Colonic mucosa (tissue), 4 donors: ENCODE measurements at places on chromosomes 1 and 21. TPM values are rescaled to one million over a fixed set of nuclear protein-coding genes. Genes with fewer than 3 reads are reported as not detected.

DNA sequence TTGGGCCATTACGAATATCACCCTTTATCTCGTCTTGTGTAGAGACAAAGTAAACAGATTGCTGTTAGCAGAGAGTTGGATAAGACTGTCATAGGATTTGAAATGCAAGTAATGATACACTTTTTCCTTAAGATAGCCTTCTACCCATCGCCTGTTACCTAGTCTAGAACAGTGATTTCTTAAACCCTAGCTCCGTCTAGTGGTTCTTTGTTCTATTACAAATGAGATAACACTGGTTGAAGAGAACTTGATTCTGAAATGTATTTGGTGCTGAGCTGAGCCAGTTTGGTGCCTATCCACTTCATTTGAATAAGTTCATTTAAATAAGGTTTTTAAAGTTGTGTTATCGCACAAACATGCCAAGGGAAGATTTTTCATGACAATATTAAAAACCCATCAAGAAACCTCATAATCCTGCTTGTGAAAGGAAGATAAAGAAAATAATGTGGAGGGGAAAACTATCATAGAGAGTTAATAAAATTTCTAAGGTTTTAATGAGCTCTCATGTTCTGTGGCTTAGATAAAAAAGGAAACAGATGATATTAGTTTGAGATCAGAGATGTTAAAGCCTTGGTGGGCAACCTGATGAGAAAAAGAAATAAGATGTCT lies 1.5 kb upstream of the KCNH1 start:
- H3K4me1 ChIP-seq = peaks cover 4% of the 10 kb centered on the region
- no peak overlapping the region for H3K4me3 ChIP-seq
- no peaks in the 10 kb centered on the region for H3K36me3 ChIP-seq
- no peak overlapping the region for H3K27ac ChIP-seq
- DNase-seq = no peak

GRCh38 chr1:45275054-45275453 lies 51.6 kb upstream of the HPDL start:
- no peak overlapping the region for H3K4me3 ChIP-seq
- H3K36me3 ChIP-seq = no peaks in the 10 kb centered on the region
- no peaks in the 10 kb centered on the region for H3K27me3 ChIP-seq
- DNase-seq = no peak

DNA sequence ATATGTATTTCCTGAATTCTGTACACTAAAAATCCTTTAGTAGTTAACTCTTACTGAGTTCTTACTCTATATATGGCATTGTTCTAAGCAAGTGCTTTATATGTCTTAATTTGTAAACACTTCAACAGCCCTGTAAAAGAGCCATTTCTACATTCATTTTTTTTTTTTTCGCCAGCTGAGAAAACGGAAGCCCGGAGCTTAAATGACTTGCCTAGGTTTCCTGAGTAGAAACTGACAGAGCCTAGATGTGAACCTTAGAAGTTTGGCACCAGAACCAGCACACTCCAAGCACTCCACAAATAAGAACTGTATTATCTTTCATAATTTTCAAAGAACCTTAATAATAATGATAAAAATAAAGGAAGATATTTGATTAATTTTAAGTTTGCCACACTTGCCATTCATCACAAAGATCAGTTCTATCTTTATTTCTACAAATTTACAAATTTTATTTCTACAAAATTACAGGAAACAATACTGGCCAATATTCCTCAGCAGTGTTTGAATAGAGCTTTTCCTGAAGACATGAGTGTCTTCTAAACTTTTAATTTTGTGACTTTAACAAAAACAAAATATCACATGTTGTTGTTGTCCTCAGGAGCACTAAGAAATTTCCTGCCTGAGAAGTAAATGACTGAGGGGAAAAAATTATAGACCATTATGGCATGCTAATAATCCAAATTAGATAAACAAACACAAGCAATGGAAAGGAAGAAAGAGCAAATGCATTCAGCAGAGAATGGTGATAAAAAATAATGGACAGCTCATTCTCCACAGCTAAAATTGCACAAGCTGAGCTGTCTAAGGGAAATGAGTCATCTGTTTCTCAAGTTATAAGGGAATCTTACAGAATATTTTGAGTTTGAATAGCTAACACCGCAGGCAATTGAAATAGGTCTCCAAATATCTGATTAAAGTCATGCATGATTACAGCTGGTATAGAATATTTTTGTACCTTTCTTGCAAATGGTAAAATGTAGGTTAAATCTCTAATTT lies 71.2 kb downstream of the DPYD start:
- H3K4me3 ChIP-seq = no peak overlapping the region
- no peaks in the 10 kb centered on the region for H3K4me1 ChIP-seq
- no peaks in the 10 kb centered on the region for H3K36me3 ChIP-seq
- H3K27me3 ChIP-seq = no peaks in the 10 kb centered on the region
- peak overlapping the region; percentile 4 for H3K27ac ChIP-seq

GRCh38 chr1:172255223-172255560 lies 165.3 kb upstream of the C1orf105 start:
- no peak overlapping the region for H3K27ac ChIP-seq
- H3K4me3 ChIP-seq = no peak overlapping the region
- no peaks in the 10 kb centered on the region for H3K36me3 ChIP-seq

DNA sequence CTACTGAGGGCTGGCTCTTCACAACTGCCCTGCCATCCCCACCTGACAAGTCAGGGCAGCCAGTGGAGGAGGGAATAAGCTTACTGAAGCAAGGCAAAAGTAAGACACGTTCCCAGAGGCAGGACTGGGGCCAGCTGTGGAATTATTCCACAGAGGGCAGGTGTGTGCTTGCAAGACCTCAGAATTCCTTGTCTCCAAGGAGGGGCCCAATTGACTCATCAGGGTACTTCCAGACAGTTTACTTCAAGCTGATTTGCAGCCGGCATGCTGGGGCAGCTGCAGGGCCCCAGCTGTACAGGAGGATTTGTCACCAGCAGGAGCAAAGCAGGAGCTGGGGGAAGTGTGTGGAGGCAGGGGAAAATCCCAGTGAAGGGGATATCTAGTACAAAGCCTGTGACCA lies 167.5 kb upstream of the CAMK1G start:
- H3K27me3 ChIP-seq = no peaks in the 10 kb centered on the region
- H3K36me3 ChIP-seq = no peaks in the 10 kb centered on the region
- H3K4me3 ChIP-seq = no peak overlapping the region
- no peak overlapping the region for H3K27ac ChIP-seq

GRCh38 chr1:54124906-54125305 lies 27.9 kb downstream of the CDCP2 start:
- peaks cover 4% of the 10 kb centered on the region for H3K4me1 ChIP-seq
- H3K36me3 ChIP-seq = no peaks in the 10 kb centered on the region
- H3K27me3 ChIP-seq = no peaks in the 10 kb centered on the region
- peak overlapping the region; percentile 4 for H3K27ac ChIP-seq

DNA sequence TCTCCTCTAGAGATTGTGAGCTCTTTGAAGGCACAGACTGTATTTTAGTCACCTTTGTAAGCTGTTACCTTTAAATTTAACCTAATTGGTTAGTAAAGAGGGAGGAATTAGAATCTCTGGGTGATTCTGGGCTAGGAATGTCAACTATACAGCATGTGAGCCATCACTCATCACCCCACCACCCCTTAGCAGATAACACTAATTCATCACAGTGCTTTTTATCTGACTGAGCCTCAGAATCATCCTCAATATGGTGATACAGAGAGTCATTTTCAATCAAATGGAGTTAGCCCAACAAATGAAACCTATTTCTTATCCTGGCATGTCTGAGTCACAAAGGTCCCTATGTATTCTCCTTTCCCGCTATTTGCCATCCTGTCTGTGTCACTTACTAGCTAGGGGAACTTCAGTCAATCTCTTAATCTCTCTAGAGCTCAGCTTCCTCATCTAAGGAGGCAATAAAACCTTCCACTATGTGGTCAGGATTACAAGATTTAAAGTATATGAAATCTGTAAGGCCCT lies 13.3 kb downstream of the KCNJ10 start:
- no peak for DNase-seq
- no peaks in the 10 kb centered on the region for H3K4me1 ChIP-seq
- no peak overlapping the region for H3K4me3 ChIP-seq
- no peaks in the 10 kb centered on the region for H3K27me3 ChIP-seq

DNA sequence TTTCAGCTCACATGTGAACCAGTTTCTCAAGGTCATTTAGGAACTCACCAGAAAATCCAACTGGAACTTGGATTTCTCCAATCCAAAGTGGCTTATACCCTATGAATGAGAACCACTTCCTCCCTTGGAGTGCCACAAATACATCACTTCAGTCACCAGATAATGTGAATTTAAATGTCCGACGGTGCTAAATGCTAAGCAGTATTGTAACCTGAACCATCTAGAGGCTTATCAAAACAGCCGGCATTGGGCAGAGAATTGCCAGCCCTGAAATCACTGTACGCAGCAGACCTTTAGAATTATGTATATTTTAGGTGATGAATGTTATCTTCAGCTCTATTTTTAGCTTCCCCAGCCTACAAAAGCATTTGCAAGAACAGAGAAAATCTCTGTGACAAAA lies 76.8 kb upstream of the COX20 start:
- no peaks in the 10 kb centered on the region for H3K4me1 ChIP-seq
- no peak for DNase-seq
- H3K27me3 ChIP-seq = no peaks in the 10 kb centered on the region
- no peaks in the 10 kb centered on the region for H3K36me3 ChIP-seq
- H3K4me3 ChIP-seq = no peak overlapping the region

GRCh38 chr1:200917291-200917817 lies 22.7 kb downstream of the INAVA start:
- H3K36me3 ChIP-seq = no peaks in the 10 kb centered on the region
- no peaks in the 10 kb centered on the region for H3K4me1 ChIP-seq
- peak; percentile 68 for DNase-seq

GRCh38 chr1:59173721-59174120 lies 123.2 kb upstream of the FGGY start:
- H3K27me3 ChIP-seq = no peaks in the 10 kb centered on the region
- H3K4me3 ChIP-seq = no peak overlapping the region
- DNase-seq = no peak

DNA sequence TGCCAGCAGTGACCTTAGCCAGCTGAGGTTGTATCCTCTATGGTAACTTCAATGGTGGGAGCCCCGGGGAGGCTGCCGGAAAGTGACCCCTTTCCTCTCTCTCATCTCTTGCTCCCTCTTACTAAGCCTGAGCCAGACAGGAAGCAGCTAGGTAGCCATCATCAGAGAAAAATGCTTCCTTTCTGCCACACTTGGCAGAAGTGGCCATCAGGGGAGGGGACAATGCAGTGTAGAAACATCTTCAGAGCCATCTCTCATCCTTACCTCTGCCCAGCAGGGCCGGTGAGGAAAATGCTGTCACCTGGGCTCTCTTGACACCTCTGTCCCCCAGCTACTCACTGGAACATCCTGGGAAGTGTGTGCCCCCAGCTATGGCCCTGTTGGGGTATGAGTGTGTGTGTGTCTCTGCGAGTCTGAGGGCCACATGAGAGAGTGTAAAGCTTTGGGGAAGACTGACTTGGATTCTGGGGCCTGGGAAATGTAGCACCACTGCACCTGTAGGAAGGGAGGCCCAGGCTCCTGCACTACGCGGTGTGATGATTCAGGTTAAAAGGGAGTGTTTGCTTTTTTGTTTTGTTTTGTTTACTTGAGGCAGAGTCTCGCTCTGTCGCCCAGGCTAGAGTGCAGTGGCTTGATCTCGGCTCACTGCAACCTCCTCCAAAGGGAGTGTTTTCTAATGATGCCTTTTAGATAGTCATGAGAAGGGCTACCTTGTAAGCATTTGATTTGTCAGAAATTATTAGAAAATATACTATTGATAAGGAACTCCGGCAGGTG lies 48.7 kb upstream of the CNTN2 start:
- no peak for DNase-seq
- no peaks in the 10 kb centered on the region for H3K36me3 ChIP-seq
- no peaks in the 10 kb centered on the region for H3K27me3 ChIP-seq
- H3K27ac ChIP-seq = no peak overlapping the region

FNDC5 gene
- total RNA-seq = 0.64 TPM

CLDN19 gene
- not detected for total RNA-seq

TCHHL1 gene
- not detected for total RNA-seq

FTCD gene
- total RNA-seq = 0.45 TPM
